Activated T-helper 2 cell treated with anti-CD3 and anti-CD28 coated beads, Interferon-gamma antibody, Interleukin-2, Interleukin-4, amounts not matched to agents 10 μg/mL and 5 μg/mL and 100 μg/mL, durations not matched to agents 14 hours and 24 hours and 36 hours (primary cell): ENCODE measurements at places on chromosomes 7 and 10. TPM values are rescaled to one million over a fixed set of nuclear protein-coding genes. Genes with fewer than 3 reads are reported as not detected.

The LGI1 gene
- total RNA-seq = not detected in 2 replicates

The SVOPL gene
- not detected in 2 replicates for total RNA-seq

The PODXL gene
- 0.68 and 0.76 TPM in 2 replicates for total RNA-seq

The ITIH5 gene
- total RNA-seq = not detected in 2 replicates

The FAM107B gene
- 99.4 and 103 TPM in 2 replicates for total RNA-seq

The AFAP1L2 gene
- total RNA-seq = 3.5 and 4.7 TPM in 2 replicates

The NUTM2A gene
- 0.07 and 0.30 TPM in 2 replicates for total RNA-seq

The NPTX2 gene
- total RNA-seq = 0.28 and 0.32 TPM in 2 replicates

The ENKUR gene
- total RNA-seq = not detected in 2 replicates

The NEBL gene
- total RNA-seq = 0.30 and 0.43 TPM in 2 replicates

The SRGN gene
- total RNA-seq = 1,340 and 1,350 TPM in 2 replicates

The VWC2 gene
- not detected in 2 replicates for total RNA-seq

DNA sequence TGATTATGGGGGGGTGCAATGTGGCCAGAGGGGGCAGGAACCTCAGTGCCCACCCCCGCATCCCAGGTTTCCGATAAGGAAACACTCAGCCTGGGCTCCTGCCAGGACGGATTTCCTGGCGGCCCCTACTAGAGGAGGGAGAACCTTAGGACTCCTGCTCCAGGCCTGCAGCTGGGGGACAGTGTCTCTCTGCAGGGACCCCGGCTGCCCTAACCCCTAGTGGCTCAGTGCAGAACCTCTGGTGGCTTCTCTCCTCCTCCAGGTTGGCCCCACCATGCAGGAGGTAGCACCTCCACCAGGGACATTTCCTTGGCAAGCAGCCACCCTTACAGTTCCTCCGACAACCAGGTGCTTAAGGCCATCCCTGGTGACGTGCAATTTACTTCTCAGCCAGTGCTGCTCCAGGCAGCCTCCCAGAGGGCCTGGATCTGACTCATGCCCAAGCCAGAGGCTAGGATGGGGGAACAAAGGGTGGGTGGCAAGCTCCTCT, 31.9 kb downstream of the SH2B2 start:
- H3K27ac ChIP-seq = no peak overlapping the region
- H3K27me3 ChIP-seq = peaks cover 4% of the 10 kb centered on the region
- no peak overlapping the region for H3K4me3 ChIP-seq
- no peaks in the 10 kb centered on the region for H3K36me3 ChIP-seq
- no peak for DNase-seq

DNA sequence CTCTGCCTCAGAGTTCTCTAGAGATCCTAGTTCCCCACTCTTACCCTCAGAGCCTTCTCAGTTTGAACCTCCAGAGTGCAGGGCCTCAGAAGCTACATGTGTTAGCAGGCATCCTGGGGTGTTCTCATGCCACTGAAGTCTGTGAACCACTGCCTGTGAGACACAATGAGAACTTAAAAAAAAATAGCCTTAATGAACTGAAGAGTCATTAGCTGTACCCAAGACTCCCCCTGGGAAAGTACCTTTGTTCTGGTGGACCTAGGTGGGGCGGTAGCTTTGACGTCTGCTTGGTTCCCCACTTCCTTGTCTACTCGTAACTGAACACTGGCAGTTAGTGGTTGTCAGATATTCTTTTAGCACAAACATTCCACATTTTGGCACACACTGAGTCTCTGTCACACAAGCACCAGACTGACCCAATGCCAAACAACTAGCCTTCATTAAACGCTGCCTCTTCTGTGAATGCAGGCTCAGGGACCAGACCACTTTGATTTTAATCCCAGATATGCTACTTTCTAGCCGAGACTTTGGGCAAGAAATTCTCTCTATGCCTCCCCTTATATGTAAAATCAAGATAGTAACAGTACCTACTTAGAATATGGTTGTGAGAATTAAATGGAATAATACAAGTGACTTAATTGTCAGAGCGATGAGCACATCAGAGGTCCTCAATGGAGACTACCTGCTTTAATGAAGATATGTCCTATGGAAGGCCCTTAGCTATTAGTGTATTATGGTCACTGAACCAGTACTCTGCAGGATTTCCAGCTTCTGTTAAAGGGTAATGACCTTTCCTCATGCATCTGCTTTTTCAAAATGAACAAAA, 75.3 kb upstream of the CC2D2B start:
- peak; percentile 71 for DNase-seq
- H3K36me3 ChIP-seq = peaks cover 51% of the 10 kb centered on the region
- peaks cover 64% of the 10 kb centered on the region for H3K4me1 ChIP-seq
- H3K27me3 ChIP-seq = no peaks in the 10 kb centered on the region
- peak overlapping the region; percentile 87 for H3K4me3 ChIP-seq
- H3K27ac ChIP-seq = peak overlapping the region; percentile 98

- DNase-seq = no peak
- peaks cover 27% of the 10 kb centered on the region for H3K36me3 ChIP-seq
- peaks cover 17% of the 10 kb centered on the region for H3K4me1 ChIP-seq
- no peak overlapping the region for H3K27ac ChIP-seq
Observed at GRCh38 chr10:70333268-70333667, 49.2 kb downstream of the LRRC20 start.

- H3K27ac ChIP-seq = no peak overlapping the region
- H3K27me3 ChIP-seq = no peaks in the 10 kb centered on the region
- peaks cover 7% of the 10 kb centered on the region for H3K4me1 ChIP-seq
- H3K4me3 ChIP-seq = peak overlapping the region; percentile 74
- peak; percentile 28 for DNase-seq
Observed at GRCh38 chr10:43202657-43203447, 64.0 kb downstream of the RASGEF1A start.

- H3K4me1 ChIP-seq = peaks cover 8% of the 10 kb centered on the region
- no peaks in the 10 kb centered on the region for H3K27me3 ChIP-seq
- DNase-seq = no peak
- H3K36me3 ChIP-seq = peaks cover 58% of the 10 kb centered on the region
- H3K27ac ChIP-seq = no peak overlapping the region
Observed at GRCh38 chr7:111554086-111554485, 8.2 kb downstream of the IMMP2L start.

DNA sequence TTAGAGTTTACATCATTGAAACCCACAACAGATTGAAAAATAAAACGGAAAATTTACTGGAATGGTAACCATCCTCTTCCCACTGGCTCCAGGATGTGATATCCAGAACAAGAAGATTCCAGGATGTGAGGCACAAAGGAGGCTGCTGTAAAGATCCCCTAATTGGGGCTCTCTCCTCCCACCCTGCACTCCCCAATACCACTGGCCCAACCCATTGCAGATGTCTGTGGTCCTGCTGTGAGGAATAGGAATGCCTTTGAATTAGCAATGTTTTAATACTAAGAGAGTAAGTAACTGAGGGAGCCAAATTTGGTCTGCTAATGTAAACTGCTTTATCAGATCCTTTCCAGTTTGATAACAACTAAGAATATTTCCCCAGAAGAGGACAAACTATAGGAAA, 225.9 kb upstream of the INHBA start:
- H3K27me3 ChIP-seq = peaks cover 15% of the 10 kb centered on the region
- no peak for DNase-seq
- H3K4me1 ChIP-seq = peaks cover 6% of the 10 kb centered on the region
- H3K27ac ChIP-seq = no peak overlapping the region
- H3K4me3 ChIP-seq = no peak overlapping the region

DNA sequence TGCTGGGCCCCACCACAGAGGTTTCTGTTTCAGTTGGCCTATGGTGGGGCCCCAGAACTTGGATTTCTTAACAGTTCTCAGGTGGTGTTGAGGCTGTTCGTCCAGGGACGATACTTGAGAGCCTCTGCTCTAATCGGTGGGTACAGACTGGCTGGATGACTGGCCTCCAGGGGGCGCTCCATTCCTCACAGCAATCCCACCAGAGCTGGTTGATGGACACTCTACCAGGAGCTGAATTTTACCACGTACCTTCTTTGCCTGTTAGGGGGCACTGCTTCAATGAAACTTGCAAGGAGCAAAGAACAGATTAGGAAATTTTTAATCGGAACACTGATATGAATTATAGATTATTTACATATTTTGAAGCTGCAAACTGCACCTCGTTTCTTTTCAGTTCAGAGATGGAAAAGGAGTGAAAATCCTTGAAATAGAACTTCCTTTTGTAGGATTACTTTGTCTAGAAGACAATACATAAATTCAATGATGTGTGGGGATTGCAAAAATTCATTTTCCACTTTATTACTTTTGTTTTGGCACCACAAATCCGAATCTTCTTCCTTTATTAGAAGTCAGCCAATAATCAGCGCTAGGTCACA, 44.8 kb downstream of the KBTBD2 start:
- H3K36me3 ChIP-seq = no peaks in the 10 kb centered on the region
- DNase-seq = peak; percentile 77
- H3K4me3 ChIP-seq = peak overlapping the region; percentile 14
- H3K27ac ChIP-seq = no peak overlapping the region

GRCh38 chr7:14158111-14158510, 168.6 kb upstream of the ETV1 start:
- no peaks in the 10 kb centered on the region for H3K36me3 ChIP-seq
- no peak for DNase-seq
- H3K27ac ChIP-seq = no peak overlapping the region
- H3K4me1 ChIP-seq = no peaks in the 10 kb centered on the region
- no peak overlapping the region for H3K4me3 ChIP-seq
- no peaks in the 10 kb centered on the region for H3K27me3 ChIP-seq

DNA sequence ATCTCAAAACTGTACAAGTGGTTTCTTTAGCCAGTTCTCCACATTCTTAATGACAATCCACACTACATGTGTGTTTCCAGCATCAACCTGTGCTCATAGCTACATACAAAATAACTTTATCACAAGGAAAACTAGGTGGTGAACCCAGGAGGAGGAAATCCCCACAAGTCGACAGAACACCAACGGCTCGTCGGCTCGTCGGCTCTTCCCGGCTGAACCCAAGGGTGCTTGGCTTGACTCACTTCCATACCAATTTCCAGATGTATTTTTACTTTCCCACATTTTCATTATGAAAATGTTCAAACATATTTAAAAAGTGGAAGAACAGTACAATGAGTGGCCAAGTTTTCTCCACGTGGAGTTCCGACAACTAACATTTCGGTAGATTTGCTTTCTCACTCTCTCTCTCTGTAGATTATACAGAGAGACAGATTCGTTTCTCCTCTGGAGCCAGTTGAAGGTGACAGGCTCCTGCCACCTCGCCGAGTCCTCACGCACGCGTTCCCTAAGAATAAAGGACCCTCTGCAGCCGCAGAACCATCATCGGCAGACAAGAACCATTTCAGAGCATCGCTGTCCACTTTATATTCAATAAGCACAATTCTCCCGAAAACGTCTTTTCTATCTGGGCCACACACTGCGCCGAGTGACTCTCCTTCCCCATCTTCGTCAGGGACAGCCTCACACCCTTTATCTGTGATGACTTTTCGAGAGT, 53.3 kb downstream of the DIP2C start:
- H3K4me1 ChIP-seq = no peaks in the 10 kb centered on the region
- H3K36me3 ChIP-seq = no peaks in the 10 kb centered on the region

DNA sequence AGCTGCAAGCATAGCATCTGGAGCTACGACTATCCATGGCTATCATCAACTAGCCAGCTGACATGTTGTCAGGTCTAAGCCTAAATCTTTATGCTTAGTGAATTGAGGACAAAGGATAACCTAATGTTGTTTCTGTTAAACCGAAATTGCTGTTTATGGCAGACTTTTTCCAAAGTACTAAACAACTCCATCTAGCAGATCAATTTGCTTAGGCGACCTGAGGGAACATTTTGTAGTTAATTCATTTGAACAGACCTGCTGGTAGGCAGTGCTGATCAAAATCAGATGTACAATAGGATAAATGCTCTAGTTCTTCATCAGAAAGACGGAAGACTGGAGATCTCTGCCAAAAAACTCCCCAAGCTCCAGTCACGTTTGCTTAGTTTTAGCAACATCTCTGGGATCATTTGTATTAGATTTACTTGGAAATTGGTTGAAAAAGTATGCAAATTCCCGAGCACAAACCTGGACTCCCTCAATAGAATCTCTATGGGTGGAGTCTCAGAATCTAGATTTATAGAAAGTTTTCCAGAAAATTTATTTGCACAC, 301.6 kb upstream of the NRP1 start:
- H3K27me3 ChIP-seq = no peaks in the 10 kb centered on the region
- no peaks in the 10 kb centered on the region for H3K36me3 ChIP-seq
- H3K4me1 ChIP-seq = no peaks in the 10 kb centered on the region
- H3K27ac ChIP-seq = no peak overlapping the region
- H3K4me3 ChIP-seq = no peak overlapping the region

GRCh38 chr7:1948301-1948796, 278.3 kb downstream of the ELFN1 start:
- DNase-seq = no peak
- no peaks in the 10 kb centered on the region for H3K36me3 ChIP-seq
- H3K4me1 ChIP-seq = peaks cover 17% of the 10 kb centered on the region
- no peak overlapping the region for H3K4me3 ChIP-seq
- H3K27me3 ChIP-seq = no peaks in the 10 kb centered on the region

DNA sequence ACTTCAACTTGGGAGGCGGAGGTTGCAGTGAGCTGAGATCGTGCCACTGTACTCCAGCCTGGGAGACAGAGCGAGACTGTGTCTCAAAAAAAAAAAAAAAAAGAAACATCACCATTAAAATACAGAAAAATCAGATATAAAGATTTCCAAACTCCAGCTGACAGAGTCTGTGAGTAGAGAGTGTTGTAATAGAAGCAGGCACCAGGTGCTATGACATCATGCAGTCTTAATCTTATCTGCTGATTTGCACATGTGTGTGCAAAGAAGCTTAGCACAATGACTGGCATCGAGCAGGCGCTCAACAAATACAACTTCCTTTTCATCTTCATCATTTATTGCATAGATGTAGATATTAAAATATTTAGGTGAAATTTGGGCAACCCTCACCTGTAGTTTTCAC, 92.2 kb downstream of the PRKCQ start:
- DNase-seq = no peak
- peaks cover 94% of the 10 kb centered on the region for H3K36me3 ChIP-seq
- peaks cover 64% of the 10 kb centered on the region for H3K4me1 ChIP-seq
- no peak overlapping the region for H3K27ac ChIP-seq
- no peaks in the 10 kb centered on the region for H3K27me3 ChIP-seq

GRCh38 chr7:29825775-29826529, 19.6 kb downstream of the WIPF3 start:
- H3K27me3 ChIP-seq = peaks cover 10% of the 10 kb centered on the region
- peaks cover 4% of the 10 kb centered on the region for H3K4me1 ChIP-seq
